ENCODE measurements at places on chromosomes 7 and 10. TPM values are rescaled to one million over a fixed set of nuclear protein-coding genes. Genes with fewer than 3 reads are reported as not detected.

The ANKRD7 gene
- total RNA-seq, result not detected

DNA sequence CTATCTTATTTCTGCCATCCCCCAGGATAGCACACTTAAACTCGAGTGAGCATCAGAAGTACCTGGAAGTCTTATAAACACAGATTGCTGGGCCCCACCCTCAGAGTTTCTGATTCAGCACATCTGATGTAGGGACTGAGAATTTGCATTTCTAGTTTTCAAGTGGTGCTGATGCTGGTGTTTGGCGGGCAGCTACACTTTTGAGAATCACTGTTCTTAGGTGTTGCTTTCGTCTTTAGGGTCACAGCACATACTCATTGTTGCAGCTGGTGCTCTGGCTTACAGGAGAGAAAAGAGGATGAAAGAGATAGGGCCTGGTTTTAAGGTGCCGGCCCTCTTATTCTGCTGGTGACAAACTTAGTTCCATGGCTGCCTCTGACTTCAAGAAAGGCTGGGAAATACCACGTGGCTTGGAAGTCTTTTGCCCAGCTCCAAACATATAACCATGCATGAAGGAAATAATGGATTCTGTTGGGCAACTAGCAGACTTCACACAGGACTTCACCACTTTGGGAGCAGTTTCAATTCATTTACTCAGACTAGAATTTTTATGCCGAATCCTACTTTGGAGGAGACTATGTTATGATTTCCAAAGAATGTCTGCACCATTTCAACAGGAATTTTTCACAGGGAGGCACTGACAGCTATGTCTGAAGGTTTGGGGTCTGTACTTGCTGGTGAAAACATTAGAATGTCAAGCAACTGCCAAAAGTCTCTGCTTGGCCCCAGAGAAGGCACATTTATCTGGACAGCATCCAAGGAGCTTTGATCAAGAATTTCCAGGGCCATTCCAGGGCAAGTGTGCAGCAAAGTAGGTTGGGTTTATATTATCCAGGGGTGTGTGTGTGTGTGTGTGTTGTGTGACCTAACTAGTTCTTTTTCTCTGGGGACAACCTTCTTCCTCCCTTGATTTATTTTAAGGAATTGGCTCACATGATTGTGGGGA, 6.9 kb upstream of the MINDY4 start:
- no peaks in the 10 kb centered on the region for H3K4me1 ChIP-seq
- no peaks in the 10 kb centered on the region for H3K36me3 ChIP-seq
- H3K27me3 ChIP-seq, result peaks cover 4% of the 10 kb centered on the region
- no peak overlapping the region for H3K27ac ChIP-seq

DNA sequence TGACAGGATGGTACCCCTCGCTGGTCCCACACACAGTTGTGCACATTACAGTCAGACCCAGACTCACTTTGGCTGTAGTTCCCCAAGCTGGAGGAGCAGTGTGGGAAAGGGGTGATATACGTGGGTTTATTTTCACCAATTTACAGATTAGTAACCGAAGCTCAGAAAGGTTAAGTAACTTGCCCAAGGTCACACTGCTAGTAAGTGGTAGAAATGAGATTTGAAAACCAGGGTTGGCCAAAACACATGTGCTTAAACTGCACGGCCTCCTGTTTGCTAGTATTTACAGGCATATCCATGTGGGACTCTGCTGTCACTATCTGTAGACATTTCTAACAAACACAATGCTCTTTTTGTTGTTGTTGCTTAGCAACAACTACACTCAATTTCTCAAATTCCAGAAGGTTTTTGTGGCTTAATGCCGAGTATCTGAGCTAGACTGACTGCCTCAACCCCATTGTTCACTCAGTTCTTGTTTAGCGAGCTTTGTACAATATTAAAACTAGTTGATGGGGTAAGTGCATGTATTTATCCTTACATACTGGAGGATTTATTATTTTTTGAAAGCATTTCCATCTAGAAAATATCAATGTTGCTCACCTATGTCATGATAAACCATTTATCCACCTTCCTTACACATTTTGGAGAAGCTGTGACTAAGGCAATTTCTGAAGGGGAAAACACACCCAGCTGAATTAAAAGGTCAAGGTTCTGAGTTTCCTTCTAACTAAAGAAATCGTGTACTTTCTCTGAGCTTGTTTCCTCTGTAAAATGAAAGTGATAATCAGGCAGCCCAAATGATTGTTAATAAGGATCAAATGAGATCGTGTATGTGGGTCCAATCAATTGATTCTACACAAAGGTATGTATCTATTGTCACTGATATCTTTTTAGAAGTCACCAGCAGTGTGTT, 5.3 kb upstream of the TMEM139 start:
- H3K27ac ChIP-seq, result peak overlapping the region; percentile 87
- no peak for DNase-seq
- H3K4me3 ChIP-seq, result peak overlapping the region; percentile 51

GRCh38 chr10:14884082-14884481, 5.4 kb downstream of the SUV39H2 start:
- no peaks in the 10 kb centered on the region for H3K27me3 ChIP-seq
- peak overlapping the region; percentile 36 for H3K27ac ChIP-seq
- DNase-seq, result no peak
- H3K4me1 ChIP-seq, result peaks cover 23% of the 10 kb centered on the region
- H3K4me3 ChIP-seq, result no peak overlapping the region

All from activated CD4-positive, alpha-beta memory T cell treated with anti-CD3 and anti-CD28 coated beads for 36 hours (primary cell).